ENCODE measurements at places on chromosomes 2 and 18. TPM values are rescaled to one million over a fixed set of nuclear protein-coding genes. Genes with fewer than 3 reads are reported as not detected.

- DNase-seq = no peak
Observed at GRCh38 chr2:69589973-69590652, 53.4 kb downstream of the AAK1 start.

DNA sequence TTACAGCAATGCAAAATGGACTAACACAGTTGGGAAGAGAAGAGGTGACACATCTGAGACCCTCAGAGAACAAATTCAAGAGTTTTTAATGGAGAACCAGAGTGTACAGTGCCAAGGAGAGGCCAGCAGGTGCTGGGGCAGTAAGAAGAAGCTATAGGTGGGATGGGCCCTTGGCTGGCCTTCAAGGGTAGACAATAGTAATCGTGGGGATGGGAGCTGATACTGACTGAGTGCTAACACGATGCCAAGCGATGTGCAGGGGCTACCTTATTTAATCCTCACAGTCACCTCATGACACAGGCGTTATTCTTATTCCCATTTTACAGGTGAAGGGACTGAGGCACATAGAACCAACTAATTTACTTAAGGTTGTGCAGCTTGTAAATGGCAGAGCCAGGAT lies 131.9 kb upstream of the ID2 start:
- DNase-seq = no peak

Gene RESP18
- not detected for total RNA-seq

Gene TRIM54
- not detected for total RNA-seq

Measured in activated CD4-positive, alpha-beta memory T cell treated with anti-CD3 and anti-CD28 coated beads for 36 hours (primary cell).